ENCODE measurements at places on chromosomes 1 and 21.

- DNase-seq, result no peak
These were observed 37.9 kb downstream of the WNT4 start for GRCh38 chr1:22104865-22105437.

DNA sequence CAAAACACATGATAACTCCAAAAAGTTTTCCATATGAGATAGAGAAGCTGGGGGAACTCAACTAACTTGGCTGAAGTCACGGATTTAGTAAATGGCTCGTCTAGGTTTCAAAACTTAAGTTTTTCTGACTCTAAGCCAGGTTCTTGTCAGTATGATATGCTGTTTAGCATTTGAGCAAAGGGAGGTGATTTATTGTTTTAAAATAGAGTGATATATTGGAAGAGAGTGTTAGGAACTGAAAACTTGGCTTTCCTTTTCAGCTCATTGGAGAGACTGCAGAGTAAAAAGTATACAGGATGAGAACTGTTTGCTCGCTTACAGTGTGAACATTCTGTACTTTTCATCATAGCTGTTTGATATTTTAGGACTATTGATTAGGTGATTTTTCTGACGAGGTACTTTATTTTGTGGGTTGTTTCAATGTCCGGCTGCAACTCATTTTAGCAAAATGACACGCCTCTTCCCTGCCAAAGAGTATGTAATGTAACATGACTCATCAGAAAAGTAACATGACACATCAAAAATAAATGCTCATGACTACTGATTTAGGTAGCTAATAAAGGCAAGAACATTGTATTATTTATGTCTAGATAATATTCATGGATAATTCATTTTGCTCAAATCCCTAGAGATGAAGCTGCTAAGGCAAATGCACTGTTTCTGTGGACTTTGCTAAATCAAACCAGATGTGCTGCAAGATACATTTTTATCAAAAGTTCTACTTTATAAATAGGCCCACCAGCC is 355.1 kb downstream of the GPATCH2 start:
- DNase-seq, result no peak

DNA sequence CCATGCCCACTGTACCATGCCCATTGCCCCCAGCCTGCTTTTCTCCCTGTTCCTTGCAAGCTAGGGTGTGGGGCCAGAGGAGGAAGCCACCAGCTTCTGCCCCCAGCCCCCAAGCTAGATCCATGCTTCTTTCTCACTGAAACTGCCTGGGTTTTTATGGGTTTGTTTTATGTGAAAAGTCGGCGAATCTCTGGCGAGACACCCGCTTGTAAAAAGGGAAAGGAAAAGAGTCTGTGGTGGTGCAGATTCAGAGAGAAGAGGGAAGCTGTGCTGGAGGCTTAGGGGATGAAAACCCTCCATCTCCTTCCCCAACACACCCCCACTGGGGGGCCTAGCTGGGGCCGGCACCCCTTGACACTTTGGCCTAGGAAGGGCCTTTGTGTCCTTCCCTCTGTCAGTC is 26.2 kb downstream of the GRHL3 start:
- no peak for DNase-seq

DNA sequence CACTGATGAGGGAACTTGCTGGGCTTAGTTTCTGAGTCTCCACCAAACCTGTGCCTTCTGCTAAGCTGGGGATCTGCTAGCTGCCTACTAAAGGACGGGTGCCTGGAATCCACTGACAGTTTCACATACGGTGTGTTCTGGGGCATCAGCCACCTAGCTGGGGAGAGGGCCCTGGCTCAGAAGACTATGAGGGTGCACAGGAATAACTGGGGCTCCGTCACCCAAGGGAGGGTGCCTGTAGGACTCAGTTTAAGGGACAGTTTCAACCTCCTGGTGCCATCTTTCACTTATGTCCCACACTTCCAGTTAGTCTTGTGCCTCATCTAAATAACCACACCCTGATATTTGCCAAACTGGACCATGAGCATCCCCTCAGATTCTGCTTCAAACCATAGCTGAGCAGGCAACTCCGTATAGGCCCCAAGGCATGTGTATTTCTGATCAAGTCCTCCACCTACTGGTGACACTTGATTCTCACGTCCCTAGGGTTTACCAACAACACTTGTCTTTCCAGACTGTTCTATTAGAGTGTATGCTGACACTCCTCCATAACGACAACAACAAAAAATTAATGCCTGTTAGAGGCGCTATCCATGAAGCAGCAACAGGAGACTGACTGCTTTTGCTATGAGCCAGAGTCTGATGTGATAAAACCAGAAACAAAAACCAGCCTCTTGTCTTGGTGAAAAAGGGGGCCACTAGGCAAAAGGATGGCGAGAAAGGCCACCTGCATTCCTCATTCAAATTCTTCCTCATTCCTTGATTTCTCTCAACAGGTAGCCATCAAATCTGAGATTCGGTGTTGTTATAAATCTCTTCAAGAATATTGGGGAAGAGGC is 55.0 kb upstream of the PAXBP1 start:
- DNase-seq, result peak; percentile 48

DNA sequence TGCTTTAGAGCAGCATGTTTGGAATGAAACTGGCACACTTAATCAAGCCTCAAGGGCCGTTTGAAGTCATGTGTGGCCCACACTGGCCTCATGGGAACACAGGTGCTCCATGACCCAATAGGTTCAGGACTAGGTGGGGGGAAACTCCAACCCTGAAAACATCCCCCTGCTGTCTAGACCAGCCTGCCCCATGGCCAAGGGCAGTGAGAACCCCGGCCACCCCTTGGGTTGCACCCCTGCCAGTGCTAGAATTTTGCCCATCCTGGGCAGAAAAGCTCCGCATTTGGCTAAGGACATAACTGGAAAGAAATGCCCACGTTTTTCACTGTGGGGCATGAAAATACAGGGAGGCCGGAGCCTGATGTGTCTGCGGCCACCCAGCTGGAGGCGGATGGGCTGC is 6.1 kb upstream of the PTGER3 start:
- no peak for DNase-seq

DNA sequence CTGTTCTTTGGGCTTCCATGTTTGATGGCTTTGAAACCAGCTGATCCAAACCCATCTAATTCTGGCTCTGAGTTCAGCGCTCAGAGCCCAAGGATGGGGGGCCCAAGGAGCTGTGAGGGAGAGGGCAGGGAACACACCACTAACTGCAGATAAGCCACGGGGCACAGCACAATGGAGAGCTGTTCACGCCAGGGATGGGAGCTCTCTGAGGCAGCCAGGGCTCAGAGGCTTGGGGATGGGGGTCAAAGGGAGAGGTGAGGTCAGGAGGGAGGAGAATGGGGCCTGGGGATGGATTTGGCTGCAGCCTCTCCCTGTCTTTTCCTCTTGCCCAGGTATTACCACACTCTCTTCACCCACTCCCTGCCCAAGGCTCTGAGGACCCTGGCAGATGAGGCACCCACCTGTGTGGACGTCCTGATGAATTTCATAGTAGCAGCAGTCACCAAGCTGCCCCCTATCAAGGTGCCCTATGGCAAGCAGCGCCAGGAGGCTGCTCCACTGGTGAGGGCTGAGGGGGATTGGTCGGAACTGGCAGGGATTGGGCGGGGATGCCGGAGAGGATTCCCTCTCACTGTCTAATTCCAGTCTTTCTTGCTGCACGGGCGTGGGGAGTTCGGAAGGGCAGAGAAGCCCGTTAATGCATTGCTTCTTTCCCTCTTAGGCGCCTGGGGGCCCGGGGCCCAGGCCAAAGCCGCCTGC is 11.3 kb downstream of the SLC30A2 start:
- DNase-seq, result no peak

DNA sequence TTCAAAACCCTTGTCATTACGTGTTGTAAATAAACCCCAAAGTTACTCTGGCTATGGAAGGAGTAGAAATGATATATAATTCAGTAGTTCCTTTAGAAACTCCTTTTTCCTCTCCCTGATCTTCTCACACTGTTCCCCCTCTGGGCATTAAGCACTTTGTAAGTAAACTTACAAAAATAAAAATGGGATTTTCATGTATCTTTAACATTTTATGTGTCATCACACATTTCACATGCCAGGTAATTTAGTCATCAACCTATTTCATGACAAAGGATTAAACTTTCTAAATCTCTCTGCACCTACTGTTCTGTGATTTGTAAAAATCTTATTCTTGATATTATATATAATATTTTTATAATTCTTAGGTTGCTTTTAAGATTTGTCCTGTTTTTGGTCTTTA is 176.9 kb downstream of the NEK7 start:
- no peak for DNase-seq

GRCh38 chr1:12426030-12426429 is 192.0 kb downstream of the DHRS3 start:
- no peak for DNase-seq

DNA sequence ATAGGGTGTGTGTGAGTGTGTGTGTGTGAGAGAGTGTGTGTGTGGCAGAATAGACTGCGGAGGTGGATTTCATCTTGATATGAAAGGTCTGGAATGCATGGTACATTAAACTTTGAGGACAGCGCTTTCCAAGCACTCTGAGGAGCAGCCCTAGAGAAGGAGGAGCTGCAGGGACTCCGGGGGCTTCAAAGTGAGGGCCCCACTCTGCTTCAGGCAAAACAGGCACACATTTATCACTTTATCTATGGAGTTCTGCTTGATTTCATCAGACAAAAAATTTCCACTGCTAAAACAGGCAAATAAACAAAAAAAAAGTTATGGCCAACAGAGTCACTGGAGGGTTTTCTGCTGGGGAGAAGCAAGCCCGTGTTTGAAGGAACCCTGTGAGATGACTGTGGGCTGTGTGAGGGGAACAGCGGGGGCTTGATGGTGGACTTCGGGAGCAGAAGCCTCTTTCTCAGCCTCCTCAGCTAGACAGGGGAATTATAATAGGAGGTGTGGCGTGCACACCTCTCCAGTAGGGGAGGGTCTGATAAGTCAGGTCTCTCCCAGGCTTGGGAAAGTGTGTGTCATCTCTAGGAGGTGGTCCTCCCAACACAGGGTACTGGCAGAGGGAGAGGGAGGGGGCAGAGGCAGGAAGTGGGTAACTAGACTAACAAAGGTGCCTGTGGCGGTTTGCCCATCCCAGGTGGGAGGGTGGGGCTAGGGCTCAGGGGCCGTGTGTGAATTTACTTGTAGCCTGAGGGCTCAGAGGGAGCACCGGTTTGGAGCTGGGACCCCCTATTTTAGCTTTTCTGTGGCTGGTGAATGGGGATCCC is 18.3 kb upstream of the HDAC1 start:
- DNase-seq, result no peak

GRCh38 chr1:248818505-248819374 is 7.0 kb downstream of the SH3BP5L start:
- DNase-seq, result no peak

DNA sequence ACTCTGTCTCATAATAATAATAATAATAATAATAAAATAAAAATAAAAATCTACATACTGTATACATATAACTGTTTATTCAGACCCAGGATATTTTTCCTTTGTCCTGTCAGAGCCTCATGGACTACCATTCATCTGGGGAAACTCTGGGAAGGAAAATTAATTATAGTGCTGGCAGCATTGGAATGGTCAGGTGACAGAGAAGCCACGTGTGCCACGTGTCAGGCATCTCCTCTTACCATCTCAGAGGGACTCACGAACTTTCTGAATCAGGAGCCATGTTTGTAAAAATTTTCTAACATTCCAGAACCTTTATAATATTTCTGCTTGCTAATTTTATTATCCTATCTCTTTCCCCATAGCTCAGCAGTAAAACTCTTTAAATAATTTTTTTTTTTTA is 97.8 kb upstream of the HNRNPU start:
- no peak for DNase-seq

- no peak for DNase-seq
These were observed 163.6 kb downstream of the ST6GALNAC3 start for GRCh38 chr1:76238094-76238628.

DNA sequence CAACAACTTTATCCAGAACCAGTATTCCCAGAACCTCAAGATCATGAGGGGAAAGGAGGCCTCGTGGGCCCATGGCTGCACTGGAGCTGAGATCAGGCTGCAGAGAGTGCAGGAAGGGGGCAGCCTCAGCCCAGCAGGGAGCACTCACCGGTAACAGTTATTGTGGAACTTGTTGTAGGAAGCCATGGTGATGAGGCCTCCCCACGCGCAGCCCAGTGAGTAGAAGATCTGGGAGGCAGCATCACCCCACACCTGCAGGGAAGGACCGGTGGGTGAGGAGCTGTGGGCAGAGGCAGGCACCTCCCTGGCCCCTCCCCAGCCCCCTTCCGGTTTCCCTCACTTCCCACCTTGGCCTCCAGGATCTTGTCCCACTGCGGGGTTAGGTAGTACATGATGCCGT is 10.8 kb downstream of the CCDC24 start:
- DNase-seq, result no peak

GRCh38 chr1:75133750-75134646 is at the start of gene LHX8:
Gene LHX8, plus strand, starts transcription at chr1:75134388. Its CDS starts 2,227 bp downstream, at chr1:75136615.
- DNase-seq, result no peak

GRCh38 chr1:41388510-41388909 is 27.3 kb downstream of the FOXO6 start:
- DNase-seq, result no peak

DNA sequence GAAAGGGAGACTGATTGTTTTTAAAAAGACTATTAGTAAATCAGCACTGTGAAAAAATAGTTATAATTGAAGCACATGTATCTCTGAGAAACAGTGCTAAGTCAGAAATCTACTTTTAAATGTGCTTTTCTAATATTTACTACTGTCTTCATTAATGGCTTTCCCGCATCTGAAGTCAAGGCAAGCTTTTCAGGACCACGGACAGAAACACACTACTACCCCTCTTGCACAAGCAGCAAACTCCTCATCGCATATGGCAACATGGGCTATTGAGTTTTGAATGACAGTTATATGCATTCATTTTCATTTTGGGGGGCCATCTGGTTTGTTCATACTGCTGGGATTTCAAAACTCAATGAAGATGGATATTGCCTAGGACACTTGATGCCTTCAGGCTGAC is 433.4 kb upstream of the CAMK1G start:
- DNase-seq, result no peak

DNA sequence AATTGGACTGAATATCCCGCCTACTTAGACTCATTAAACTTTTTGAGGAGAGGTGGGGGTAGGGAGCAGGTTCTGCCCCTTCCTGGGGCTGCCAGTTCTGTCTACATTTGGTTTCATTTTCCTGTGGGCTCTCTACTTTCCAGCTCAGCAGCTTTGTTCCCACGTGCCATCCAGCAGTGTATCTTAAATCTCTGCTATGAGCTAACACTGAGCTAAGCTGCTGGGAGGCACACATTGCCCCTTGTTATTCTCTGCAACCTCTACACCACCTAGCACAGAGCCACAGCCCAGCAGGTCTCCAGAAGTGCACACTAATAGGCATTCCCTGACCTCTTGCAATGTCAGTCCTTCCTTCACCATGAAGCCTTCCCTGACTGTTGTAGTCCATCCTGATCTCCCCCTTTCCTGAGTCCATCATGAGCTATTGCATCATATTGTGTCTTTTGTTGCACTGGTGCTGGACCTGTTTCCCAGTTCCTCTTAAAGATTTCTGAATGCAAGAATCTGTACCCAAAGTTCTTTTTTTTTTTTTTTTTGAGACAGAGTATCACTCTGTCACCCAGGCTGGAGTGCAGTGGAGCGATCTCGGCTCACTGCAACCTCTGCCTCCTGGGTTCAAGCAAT is 28.7 kb upstream of the NRDC start:
- no peak for DNase-seq
